AG04449 (cell line): ENCODE measurements at places on chromosomes 6 and 20.

GRCh38 chr20:23020230-23021018 lies 14.7 kb upstream of the SSTR4 start:
- no peak for DNase-seq

DNA sequence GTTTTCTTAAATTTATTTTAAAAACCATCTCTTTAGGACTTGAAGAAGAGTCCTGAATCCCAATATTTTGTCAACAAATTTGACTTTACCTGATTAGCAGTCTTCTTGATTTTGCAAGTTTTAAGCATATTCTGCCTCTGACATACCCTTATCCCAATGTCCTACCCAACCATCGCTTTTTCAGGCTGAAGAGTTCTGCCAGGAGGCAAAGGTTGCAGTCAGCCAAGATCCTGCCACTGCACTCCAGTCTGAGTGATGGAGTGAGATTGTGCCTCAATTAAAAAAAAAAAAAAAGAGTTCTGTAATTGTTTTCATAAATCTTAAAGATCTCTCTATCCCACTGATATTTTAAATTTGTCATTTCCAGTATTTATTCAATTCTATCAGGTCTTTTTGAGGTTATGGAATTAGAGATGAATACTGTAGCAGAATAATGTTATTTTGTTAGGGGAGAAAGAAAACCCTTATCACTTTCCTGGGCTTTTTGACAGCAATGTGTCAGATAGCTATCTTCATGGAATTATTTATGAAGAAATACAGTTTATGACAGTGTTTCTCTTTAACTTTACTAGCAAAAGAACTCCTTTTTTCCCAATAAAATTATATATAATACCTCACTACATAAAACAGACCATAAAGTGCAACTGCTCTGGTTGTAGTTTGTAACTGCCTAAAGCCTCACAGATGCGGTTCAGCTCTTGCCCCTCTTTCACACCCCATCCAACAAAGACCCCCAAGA lies 78.2 kb downstream of the IBTK start:
- no peak for DNase-seq

DNA sequence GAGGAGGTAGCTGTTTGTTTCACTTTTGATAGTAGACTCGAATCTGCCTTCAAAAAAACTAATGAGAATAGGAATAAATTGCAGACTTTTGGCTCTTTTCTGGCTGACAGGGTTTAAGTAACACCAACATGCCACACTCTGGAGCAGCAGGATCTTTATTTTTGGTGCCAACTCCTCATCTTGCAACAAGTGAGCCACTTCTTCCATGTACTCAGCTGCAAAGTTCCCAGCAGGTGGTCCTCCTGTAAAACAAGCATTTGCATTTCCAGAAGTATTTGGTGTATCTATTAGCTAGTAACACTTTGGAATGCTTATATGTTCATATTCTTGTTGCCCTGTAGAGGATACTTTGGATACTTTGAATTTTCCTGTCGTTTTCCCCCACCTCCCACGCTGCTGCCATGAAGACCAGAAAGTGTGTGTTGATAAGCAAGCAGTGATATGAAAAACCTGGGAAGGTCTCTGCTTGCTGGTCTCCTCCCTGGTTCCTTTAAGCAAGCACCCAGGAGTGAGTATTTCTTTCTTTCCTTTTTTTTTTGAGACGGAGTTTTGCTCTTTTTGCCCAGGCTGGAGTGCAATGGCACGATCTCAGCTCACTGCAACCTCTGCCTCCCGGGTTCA lies 1.0 kb downstream of the ARMH2 start:
- DNase-seq = no peak

- no peak for DNase-seq
Measured at GRCh38 chr6:166543603-166544295, 42.7 kb downstream of the RAMACL start.

GRCh38 chr6:88115307-88115706 lies 50.8 kb downstream of the CNR1 start:
- DNase-seq = no peak

DNA sequence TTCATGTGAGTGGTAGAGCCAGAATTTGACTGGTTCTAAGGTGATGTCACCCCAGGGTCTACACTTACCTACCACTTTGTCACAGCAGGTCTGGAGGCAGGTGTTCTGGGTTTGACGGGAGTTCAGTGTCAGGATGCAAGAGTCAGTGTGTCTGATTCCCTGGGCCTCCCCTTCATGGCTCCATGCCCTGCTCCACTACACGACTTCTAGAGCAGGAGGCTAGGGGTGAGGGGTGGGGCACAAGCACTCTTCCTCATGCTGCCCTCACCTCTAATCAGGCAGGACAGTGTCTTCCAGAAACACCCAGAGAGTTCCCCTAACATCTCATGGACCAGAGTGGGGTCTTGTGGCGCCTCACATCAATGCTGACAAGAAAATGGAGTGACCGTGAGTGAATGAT lies 118.2 kb downstream of the CDC5L start:
- no peak for DNase-seq

- DNase-seq = no peak
Measured at GRCh38 chr6:15427331-15428070, 181.6 kb downstream of the JARID2 start.

- DNase-seq = peak; percentile 90
Measured at GRCh38 chr6:157912326-157912725, 69.3 kb upstream of the SYNJ2 start.

DNA sequence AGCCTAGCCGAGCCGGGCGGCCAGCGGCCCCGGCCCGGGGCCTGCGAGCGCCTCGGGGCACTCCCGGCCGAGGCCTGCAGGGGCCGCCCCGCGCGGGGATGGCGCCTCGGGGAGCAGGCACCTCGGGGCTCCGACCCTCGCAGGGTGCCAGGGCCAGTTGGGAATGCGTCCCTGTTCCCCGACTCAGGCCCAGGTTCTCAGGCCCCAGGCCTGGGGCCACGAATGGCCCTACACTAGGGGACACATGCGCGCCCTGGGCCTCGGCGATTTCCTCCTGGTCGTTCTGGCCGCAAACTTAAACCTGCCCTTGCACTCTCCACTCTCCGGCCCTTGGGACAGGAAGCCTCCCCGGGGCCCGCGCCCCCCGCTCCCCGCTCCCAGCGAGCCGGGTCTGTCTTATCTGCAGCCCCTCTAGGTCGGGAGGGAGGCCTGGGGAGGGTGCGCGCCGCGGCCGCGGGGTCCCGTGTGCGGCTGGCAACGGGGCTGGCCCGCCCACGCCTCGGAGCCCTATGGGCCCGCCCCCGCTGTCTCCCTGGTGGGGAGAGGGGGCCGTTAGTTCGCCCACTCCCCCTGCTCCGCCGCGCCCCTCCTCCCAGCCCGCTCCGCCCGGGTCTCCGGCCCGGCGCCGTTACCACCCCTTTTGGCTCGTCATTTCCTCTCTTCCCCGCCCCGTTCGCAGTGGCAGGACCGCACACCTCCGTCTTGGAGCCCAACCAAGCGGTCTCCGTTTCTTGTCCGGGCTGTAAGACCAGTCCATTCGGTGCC lies 611 bp downstream of the NFYA start:
- DNase-seq = no peak

GRCh38 chr6:128280960-128281359 lies 239.4 kb downstream of the PTPRK start:
- no peak for DNase-seq

DNA sequence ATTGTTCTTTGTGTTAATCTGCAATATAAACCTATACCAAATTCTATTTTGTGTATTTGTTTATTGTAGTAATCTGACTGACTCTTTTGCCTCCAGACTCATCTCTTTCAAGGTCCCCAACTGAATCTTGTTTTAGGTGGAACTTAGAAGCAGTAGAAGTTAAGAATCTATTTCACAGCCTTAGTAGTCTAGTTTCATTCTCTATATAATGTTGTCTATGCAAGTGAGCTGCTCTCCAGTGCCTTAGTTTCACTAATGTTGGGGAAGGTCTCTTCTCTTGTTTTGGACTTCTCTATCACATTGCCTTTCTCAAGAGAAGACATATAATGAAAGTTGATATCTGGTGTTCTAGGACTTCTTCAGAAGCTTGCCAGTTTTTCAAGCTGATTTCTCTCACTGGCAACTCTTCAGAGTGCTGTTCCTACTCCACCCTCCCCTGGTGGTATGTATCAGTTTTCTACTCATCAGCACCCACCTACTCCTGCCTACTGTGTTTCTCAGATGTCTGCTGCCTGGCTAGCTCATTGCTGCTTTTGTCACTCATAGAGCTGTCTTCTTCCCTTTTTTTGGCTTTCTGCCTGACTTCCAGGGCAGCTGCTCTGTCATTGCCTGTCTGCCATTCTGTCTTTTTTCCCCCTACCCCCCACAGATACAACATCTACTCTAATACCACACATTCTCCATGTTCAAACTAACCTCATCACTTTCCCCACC lies 82.1 kb downstream of the PTPRA start:
- no peak for DNase-seq

DNA sequence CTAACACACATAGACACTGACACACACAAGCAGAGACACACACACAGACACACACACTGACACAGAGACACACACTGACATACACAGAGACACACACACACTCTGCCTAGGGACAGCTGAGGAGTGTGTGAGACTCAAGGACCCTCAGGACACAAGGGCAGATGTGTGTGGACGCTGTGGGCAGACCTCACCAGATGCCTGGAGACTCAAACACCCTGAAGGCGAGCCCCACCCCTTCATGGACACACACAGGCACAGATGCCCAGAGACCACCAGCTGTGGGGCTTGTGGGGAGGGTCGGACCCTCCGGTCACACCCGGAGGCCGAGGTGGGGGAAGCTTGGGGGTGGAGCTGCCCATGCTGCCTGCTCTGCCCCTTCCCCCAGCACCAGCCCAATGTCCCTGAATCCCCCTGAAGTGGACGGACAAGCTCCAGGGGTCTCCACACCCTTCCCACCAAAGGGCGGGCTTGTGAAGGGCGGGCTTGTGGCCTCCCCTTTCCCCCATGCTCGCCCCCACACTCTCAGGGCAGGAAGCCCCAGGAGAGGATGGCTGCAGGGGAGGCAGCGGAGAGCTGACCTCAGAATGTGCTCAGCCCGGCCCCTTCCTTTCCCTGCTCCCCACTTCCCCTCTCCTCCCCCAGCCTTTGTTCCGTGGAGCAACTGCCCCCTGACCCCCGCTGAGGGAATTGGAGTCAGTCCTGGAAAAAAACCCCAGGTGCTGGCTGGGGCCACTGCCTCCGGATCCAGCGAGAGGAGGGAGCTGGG lies 13.9 kb upstream of the ABHD16B start:
- DNase-seq = no peak

DNA sequence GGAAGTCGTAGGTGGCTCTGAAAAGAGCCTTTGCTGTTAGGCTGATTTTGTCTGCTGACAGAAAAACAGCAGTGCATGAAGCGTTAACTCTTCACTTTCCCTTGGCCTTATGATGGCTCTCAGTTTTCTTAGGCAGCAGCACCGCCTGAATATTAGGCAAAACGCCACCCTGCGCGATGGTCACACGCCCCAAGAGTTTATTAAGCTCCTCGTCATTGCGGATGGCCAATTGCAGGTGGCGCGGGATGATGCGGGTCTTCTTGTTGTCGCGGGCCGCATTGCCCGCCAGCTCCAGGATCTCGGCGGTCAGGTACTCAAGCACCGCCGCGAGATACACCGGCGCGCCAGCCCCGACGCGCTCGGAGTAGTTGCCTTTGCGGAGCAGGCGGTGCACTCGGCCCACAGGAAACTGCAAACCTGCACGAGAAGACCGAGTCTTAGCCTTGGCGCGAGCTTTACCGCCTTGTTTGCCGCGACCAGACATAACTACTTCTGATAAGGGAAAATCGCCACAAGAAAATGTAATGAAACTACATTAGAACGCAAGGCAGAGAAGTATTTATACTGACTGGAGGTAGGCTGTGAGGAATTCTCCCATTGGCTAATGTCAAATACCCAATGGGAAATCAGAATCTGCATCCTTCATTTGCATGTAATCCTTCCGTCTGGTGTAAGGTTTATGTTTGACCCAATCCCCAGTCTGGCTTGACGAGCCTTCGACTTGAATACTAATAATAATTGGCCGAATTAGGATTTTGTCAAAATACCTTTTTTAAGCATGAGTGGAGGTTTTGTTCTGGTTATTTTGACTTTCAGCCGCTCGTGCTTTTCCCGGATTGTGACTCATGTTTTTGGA lies 53.9 kb upstream of the HFE start:
- DNase-seq = peak; percentile 94

- no peak for DNase-seq
Measured at GRCh38 chr6:43282636-43283513, 15.2 kb upstream of the SLC22A7 start.

DNA sequence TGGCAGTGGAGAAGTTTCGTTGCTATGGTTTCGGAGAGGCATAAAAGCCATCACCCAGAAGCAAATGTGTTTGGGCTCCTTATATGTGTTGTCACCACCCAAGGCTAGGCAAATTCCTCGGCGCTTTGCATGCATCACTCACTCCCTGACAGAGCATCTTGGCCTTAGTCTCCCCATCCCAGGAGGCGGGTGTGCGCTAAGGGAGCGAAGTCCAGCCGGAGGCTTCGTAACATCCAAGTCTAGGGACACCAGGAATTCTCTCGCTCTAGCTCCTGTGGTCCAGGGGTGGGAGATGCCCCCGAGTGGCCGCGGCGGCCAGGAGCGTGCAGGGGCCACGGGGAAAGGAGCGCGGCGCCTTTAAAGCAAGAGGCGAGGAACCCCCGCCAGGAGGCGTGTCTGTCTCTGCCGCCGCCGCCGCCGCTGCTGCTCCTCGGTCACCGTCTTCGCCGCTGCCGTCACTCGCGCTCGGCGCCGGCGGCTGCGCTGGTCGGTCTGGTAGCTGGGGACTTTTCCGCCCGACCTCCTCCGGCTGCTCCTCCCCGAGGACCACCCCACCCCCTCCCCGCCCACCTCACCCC lies at the start of gene GRIK2:
GRIK2 (plus strand) TSS at position 458 of the 578 bp plus-strand sequence.
- DNase-seq = no peak

DNA sequence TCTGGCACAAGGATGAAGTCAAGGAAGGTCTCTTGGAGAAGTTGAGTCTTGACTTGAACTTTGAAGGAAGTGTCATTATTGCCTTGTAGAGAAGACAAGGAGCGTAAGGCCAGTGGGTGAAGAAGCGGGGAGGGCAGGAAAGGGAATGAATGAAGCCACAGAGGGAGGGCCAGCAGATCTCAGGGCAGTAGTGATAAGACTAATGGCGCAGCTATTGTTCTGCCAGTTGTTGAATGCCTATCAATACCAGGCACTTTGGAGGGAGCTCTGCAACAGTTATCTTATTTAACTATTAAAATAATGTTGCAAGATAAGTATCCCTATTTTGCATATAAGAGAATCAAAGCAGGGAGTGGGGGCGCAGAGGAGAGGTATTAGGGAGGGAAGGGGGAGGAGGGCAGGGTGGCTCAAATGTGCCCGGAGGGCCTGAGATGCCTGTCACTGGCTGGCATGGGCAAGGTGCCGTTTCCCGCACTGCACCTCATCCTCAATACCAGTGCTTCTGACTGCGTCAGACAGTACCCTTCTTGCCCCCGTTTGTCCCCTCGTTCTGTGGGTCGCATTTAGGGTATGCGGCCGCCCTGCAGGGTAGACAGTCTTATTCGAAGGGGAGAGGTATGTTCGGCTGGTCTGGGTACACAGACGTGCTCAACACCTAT lies 109.8 kb downstream of the ZDHHC14 start:
- DNase-seq = no peak

- DNase-seq = no peak
Measured at GRCh38 chr6:45657226-45657625, 279.5 kb upstream of the SUPT3H start.

- no peak for DNase-seq
Measured at GRCh38 chr6:149990212-149990660, 26.5 kb downstream of the ULBP1 start.
